ENCODE measurements at places on chromosomes 5 and 9.
A peak's percentile ranks its signal among the peaks of the same experiment; 100 is the strongest.

DNA sequence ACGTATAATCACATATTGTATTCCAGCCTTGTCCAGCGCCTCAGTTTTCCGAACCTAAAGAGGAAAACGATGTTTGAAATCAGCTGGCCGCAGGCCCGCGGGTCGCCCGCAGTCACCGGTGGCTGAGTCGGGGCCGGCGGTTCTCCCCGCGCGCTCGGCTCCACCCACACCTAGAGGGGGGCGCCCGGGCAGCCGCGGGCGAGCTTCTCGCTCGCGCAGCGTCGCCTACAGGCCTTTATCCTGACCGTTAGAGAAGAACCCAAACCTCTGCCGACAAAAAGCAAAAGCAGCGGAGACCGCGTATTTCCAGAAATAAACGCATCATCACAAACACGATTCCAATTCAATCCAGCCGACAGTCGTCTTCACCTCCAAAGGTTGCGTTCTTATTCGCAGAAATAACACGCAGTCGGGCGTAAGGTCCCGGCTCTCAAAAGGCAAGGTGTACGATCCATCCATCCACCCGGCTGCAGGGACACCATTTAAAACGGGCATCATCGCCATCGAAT lies 725 bp upstream of the NIPBL start:
- DNase-seq = peak; percentile 77

DNA sequence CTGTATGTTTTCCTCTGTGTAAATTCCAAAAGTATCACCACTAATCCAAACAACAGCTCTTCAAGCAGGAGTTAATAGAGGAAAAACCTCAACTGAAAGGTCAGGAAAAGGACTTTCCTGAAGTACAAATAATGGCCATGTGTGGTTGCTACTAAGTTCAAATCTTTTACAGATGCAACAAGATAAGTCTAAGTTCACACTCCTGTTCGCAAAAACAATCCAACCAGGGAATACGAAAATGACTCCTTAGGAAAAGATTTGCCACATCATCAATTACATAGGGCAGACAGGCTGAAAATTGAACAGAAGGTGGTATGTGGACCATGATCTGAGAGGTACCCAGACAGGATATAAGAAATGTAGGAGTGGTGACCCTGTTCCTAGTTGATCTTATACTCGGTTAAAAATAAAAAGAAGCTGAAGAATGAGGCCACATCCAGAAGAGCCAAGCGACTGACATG lies 210.2 kb downstream of the TSSK1B start:
- no peak for DNase-seq

- peak; percentile 85 for DNase-seq
Measured at GRCh38 chr5:64144425-64145215, 21.0 kb upstream of the RNF180 start.

DNA sequence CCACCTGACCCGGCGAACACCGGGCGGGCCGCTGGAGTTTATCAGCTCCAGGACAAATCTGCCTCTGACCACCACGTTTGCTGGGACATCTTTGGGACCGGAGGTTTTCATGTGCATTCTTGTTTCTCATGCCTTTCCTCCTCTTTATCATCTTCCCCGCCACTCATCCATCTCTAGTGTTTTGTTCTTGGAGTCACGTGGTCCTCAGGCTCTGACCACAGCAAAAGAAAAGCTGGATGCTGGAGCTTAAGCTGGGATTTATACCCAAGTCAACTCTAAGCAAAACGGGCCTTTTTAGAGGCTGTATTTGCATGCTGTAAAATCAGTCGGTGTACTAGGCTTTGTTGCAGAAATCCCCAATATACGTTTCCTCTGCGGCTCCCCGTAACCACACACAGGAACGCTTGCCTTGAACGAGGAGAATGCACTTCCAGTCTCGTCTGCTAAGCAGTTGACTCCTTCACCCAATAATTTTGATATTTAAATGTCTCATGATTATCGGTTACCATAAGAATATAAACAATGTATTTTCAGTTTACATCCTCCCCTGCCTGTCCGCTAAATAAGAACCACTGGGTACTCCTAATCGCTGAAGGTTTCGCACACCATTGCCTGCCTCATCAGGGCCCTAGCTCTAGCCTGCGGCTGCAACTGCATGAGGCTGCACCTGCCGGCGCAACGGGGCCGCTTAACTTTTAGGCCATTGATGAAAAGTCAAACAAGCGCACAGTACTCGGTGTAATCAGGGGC lies 560 bp upstream of the NDUFS6 start:
- DNase-seq = peak; percentile 41

- peak; percentile 38 for DNase-seq
Measured at GRCh38 chr9:112558476-112558875, 71.8 kb downstream of the KIAA1958 start.

DNA sequence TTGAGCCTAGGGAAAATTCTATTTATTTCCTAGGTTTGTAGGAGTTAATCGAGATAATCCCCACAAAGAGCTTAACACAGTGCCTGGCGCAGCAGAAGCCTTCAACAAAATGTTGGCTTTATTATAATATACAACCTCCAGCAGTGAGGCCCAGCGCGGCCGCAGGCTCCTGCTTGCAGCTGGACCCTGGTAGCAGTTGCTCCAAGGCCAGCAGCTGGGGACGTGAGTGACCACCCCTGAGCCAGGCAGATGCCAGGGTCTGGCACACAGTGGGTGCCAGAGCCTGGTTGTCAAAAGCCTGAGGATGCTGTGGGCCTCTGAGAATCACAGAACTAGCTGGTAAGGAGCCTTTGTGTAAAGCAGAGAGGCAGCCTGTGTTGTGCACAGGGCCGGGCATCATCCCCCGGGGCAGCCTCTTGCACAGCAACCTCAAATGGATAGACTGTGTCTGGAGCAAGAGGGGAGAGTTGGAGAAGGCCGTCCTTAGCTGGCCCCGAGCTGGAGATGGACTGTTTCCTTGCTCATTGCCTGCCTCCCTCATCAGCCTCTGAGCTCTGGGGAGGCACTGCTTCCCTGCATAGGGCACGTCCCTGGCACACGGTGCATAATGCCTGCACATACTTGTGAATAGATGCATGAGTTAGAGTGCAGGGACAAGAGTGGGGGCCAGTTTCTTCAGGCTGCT lies 17.3 kb downstream of the CSF1R start:
- no peak for DNase-seq

DNA sequence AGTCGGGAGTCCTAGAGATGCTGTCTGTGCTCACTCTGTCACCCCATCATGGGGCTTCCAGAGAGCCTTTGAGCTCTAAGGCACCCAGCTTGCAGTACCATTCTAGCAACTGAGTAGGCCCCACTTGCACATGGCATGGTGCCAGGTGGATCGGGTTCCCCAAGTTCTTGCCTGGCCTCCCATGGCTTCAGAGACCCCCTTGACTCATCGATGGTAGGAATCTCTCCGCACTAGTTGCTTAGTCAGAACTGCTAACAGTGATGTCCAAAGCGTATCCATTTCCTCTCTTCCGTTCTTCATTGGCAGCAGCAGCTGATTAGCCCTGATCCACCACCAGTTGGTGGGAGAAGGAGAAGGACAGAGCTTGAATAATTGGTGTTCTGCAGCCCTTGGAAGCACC lies 70.3 kb upstream of the RARS1 start:
- DNase-seq = no peak

GRCh38 chr9:85453850-85454249 lies 287.9 kb downstream of the AGTPBP1 start:
- DNase-seq = no peak

DNA sequence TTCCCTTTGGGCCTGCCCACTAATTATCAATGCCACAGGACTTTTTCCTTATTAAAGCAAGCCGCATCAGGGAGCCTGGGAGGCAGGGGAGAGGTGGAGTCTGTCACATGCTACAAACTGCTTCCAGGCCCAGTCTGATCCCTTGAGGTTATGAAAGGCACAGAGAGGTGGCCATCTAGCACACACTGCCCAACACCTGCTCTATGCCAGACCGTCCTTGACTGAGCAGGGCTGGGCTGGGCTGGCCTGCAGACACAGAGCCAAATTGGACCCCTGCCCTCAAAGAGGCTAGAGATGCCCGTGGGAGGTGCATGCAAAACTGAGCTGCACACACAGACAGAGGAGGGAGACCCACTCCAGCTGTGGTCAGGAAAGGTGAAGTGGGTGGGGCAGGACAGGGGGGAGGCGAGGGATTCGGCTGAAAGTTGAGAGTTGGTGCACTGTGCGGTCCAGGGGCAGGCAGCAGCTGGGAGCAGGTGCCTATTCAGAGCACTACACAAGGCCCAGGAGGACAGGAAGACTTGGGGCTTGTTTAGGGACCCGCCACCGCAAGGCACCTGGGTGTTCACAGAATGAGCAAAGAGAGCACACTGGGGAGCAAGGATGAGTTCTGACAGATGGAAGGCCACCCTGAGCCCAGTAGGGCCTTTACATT lies 36.4 kb upstream of the TCF7 start:
- DNase-seq = no peak

DNA sequence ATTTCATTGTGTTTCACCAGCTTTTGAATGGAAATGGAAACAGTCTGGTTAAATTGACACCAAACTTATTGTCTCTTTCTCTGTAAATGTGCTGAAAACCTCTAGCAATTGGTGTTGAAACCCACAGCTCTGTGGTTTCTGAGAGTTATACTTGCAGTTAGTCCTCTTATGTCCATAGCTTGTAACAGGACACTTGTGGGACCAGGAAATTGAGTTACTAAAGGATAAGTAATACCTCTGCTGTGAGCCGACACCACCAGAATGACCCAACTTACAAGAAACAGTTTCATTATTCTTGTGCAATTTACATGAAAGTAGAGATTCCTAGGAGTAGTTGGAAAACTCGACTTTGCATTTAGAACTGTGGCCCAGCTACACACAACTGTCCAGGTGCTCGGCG lies 191.5 kb downstream of the CFAP90 start:
- DNase-seq = no peak

GRCh38 chr9:22031655-22032411 lies 22.7 kb upstream of the CDKN2B start:
- DNase-seq = peak; percentile 63

GRCh38 chr9:125759764-125760129 lies 12.6 kb downstream of the PBX3 start:
- no peak for DNase-seq

- DNase-seq = peak; percentile 72
Measured at GRCh38 chr9:131995382-131995781, 84.3 kb downstream of the MED27 start.

DNA sequence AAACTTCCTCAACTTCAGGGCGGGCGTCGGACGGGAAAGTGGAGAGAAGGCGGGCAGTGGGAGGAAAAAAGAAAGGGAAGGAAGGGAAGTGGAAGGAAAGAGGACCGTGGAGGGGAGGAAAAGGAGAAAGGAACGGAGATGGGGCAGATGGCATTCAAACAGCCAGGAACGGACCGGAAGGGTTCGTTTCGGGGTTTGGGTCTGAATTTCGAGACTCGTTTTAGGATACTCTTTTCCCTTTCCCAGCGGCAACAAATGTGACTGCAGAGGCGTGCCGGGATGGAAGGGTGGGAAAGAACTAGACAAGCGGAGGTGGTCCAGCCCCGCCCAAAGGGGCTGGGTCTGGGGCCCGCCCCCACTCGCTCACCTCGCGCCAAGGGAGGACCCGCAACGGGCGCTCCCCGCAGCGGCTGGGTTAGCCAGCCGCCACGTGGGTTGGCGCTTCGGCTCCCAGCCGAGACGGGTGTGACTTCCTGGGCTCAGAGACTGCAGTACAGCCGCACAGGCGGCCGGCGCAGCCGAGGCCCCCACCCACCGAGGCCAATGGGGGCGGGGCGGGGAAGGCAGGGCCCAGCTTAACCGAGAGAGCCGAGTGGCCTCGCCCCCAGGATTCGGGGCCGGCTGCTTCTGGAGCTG lies 2.7 kb downstream of the VCAN start:
- DNase-seq = peak; percentile 87

DNA sequence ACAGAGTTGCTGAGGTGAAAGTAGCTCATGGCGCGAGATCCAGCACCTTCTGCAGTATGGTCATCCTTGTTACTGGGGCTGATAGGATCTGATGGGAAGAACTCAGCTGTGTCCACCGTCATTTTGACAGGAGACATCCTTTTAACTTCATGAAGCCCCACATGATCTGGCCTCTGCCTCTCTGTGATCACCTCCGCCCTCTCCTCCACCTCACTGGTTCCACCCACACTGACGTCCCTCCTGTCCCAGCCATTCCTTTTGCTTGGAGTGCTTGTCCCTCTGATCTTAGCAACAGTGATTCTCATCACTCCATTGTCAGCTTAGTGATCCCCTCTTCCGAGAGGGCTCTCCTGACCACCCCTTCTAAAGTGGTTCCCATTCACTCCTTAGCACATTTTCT lies 25.8 kb downstream of the NEUROG1 start:
- no peak for DNase-seq

DNA sequence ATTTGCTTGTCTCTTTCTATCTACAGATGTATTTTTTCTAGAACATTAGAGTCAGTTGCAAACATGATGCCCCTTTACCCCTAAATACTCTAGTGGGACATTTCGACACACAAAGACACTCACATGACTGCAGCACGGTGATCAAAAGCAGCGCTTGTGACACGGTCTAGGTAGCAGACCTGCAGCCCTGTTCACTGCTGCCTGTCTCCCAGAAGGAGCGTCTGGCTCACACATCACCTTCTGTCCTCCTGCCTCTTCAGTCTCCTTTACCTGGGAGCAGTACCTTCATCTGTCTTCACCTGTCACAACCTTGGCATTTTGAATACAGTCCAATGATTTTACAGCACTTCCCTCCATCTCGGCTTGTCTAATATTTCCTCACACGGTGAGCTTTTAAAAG lies 51.9 kb upstream of the SH3PXD2B start:
- DNase-seq = no peak

GRCh38 chr5:141412854-141413539 lies at the start of gene PCDHGA10:
PCDHGA10 (plus strand) TSS chr5:141412987; CDS start chr5:141413176, 189 bp downstream.
- DNase-seq = peak; percentile 79

GRCh38 chr5:74408150-74409043 lies 232.1 kb downstream of the ENC1 start:
- peak; percentile 85 for DNase-seq

DNA sequence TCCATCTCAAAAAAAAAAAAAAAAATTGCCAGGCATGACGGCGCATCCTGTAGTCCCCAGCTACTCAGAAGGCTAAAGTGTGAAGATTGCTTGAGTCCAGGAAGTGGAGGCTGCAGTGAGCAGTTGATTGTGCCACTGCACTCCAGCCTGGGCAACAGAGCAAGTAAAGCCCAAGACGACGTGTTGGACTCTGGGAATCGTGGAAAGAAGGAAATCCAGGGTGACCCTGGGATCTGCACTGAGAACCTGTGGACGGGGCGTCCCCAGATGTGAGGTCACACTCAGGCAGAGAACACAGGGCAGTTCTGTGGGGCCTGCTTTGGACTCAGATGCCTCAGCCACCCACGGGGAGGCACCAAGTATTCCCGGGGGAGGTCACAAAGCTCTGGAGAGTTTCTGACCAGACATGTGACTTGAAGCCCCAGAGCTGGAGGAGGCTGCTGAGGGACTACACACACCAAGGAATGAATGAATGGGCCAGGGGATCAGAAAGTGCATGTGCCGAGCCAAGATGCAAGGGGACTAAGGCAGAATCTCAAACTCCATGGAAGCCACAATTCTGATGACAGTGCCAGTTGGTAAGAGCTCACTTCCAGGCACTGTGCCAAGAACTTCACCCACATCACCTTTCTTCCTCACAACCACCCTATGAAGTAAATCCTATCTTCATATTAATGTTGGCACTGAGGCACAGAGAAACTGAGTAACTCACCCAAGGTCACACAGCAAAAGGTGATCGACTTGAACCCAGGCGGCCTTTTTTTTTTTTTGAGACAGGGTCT lies 12.9 kb downstream of the DYNC2I2 start:
- DNase-seq = peak; percentile 34

All from epithelial cell of esophagus (primary cell).